ENCODE measurements at places on chromosomes 12 and 14. TPM values are rescaled to one million over a fixed set of nuclear protein-coding genes. Genes with fewer than 3 reads are reported as not detected.

Gene ADCY6
- 98.3 TPM for polyA plus RNA-seq

Gene CHST11
- polyA plus RNA-seq = 8.1 TPM

Gene SLC5A8
- polyA plus RNA-seq = 36.4 TPM

Gene MRPL42
- 85.2 TPM for polyA plus RNA-seq

Gene ADAM21
- 0.16 TPM for polyA plus RNA-seq

Gene DTX1
- 15.1 TPM for polyA plus RNA-seq

Gene HECTD1
- polyA plus RNA-seq = 145 TPM

Gene TBC1D30
- polyA plus RNA-seq = 8.0 TPM

Gene DHRS2
- polyA plus RNA-seq = 17.4 TPM

Gene PPP1R36
- 0.90 TPM for polyA plus RNA-seq

Gene RABGGTA
- polyA plus RNA-seq = 19.7 TPM

Gene PALS1
- polyA plus RNA-seq = 152 TPM

Gene DBX2
- polyA plus RNA-seq = 0.10 TPM

Gene MIP
- polyA plus RNA-seq = 0.37 TPM

Gene C3AR1
- 4.0 TPM for polyA plus RNA-seq

Gene SLC16A7
- 6.1 TPM for polyA plus RNA-seq

Gene TMCC3
- polyA plus RNA-seq = 43.2 TPM

Gene ADSS1
- 17.7 TPM for polyA plus RNA-seq

Gene SOX5
- polyA plus RNA-seq = 6.7 TPM

Gene LBHD2
- polyA plus RNA-seq = not detected

Gene SUOX
- 47.5 TPM for polyA plus RNA-seq

Gene NANOG
- polyA plus RNA-seq = not detected

Gene DAZAP2
- polyA plus RNA-seq = 334 TPM

Gene GALNT16
- 4.2 TPM for polyA plus RNA-seq

Gene ADGRD1
- polyA plus RNA-seq = 17.6 TPM

Gene IL26
- polyA plus RNA-seq = not detected

Gene PPP4R3A
- 127 TPM for polyA plus RNA-seq

Gene GNG2
- 89.8 TPM for polyA plus RNA-seq

Gene ADCY4
- 21.0 TPM for polyA plus RNA-seq

Gene OASL
- 0.21 TPM for polyA plus RNA-seq

Gene OAS2
- 11.4 TPM for polyA plus RNA-seq

Gene ENDOU
- 0.39 TPM for polyA plus RNA-seq

Gene B4GALNT3
- 15.0 TPM for polyA plus RNA-seq

Gene EML5
- polyA plus RNA-seq = 2.0 TPM

Gene TAS2R9
- polyA plus RNA-seq = not detected

Gene CLBA1
- polyA plus RNA-seq = 23.8 TPM

Gene TMEM119
- 25.5 TPM for polyA plus RNA-seq

Gene KLRB1
- 5.5 TPM for polyA plus RNA-seq

Gene RPGRIP1
- polyA plus RNA-seq = 0.64 TPM

Gene PGF
- polyA plus RNA-seq = 8.4 TPM

Gene SOAT2
- polyA plus RNA-seq = 2.6 TPM

Gene RD3L
- polyA plus RNA-seq = 0.17 TPM

Gene OR6C2
- polyA plus RNA-seq = not detected
